ENCODE measurements at places on chromosomes 6 and 20. TPM values are rescaled to one million over a fixed set of nuclear protein-coding genes. Genes with fewer than 3 reads are reported as not detected.

- DNase-seq = no peak
Observed at GRCh38 chr20:57130160-57130772, 136.2 kb downstream of the BMP7 start.

DNA sequence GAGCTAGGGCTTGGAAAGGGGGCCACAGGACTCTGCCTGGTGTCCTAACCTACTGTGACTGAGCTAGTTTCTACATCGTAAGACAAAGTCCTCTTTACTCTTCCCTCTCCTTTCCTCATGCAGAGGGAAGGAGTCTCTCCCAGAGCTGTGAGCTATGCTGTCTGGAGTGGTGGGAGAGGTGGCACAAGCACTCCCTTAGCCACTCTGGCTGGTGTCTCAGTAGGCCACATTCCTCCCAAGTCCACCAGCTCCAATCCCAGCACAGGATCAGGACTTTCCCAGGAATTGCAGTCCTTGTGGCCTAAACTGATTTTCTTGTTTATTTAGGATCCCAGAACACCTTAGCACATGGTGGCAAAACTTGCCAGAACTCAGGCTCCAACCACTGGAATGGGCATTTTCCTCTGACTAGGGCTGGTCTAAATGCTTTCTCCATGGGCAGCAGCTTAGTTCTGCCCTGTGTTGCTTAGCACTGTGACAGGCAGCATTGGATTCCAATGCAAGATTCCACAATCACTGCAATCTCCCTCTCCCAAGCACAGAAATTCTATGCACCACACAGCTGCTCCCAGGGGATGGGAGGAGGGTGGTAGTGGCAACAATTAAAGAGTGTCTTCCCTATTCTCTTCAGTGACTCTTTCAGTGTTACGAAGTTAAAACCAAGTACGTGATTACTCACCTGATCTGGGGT, 733.3 kb downstream of the HACE1 start:
- no peak for DNase-seq

GRCh38 chr6:41561931-41562911, 16.0 kb downstream of the FOXP4 start:
- DNase-seq = no peak

DNA sequence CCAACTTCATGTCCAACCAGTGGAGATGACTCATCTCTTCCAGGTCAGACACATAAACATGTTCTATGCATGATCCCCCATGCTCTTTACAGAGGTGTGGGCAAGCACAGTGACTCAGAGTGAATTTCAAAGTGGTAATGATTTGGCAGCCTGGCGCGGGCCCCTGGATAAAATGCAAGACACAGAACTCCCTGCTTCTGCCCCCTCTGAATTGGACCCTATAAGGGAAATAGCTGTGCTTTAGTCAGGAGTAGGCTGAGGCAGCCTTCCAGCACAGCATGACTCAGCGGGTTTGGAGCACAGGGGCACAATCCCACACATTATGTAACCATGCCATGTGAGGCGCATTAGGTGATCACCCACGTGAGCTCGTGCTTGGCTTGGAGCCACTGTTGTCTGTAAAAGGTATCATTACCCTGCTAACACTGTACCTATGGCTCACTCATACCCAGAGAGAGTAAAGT, 127.4 kb downstream of the C6orf118 start:
- no peak for DNase-seq

DNA sequence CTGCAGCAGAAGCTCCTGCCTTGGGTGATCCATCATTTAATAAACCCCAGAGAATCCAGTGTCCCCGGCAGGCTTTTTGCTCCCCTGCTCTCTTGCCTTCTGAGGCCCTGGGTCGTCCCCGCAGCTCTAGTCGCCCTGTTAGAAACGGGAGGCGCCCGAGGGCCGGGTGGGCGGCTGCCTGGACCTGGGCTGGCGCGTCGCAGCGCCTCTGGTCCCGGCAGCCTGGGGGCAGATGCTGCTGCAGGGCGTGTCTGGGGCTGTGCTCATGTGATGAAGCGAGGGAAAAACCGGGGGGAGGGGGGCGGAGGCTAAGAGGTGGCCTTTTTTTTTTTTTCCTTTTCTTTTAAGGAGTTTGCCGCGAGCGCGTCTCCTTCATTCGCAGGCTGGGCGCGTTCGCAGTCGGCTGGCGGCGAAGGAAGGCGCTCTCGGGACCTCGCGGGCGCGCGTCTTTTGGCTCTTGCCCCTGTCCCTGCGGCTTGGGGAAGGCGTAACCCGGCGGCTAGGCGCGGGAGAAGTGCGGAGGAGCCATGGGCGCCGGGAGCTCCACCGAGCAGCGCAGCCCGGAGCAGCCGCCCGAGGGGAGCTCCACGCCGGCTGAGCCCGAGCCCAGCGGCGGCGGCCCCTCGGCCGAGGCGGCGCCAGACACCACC, 394 bp downstream of the AKAP12 start:
- DNase-seq = peak; percentile 88

DNA sequence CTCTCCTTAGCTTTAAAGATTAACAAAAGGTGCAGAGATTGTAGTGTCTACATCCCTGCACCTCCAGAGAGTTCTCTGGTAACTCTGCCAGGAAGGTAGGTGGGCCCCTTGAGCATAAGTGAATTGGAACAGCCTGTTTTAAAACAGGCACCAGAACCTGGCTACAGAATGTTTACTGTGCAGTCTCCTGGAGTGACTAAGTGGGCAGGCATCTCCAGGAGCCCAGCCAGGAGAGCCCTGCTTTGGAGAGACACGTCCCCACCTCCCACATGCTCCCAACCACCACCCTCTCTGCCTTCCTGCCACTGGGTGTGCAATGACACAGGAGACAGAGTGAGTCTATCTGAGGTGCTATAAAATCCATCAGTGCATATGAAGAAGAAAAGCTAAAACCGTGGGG, 110.3 kb upstream of the EYA4 start:
- DNase-seq = no peak

DNA sequence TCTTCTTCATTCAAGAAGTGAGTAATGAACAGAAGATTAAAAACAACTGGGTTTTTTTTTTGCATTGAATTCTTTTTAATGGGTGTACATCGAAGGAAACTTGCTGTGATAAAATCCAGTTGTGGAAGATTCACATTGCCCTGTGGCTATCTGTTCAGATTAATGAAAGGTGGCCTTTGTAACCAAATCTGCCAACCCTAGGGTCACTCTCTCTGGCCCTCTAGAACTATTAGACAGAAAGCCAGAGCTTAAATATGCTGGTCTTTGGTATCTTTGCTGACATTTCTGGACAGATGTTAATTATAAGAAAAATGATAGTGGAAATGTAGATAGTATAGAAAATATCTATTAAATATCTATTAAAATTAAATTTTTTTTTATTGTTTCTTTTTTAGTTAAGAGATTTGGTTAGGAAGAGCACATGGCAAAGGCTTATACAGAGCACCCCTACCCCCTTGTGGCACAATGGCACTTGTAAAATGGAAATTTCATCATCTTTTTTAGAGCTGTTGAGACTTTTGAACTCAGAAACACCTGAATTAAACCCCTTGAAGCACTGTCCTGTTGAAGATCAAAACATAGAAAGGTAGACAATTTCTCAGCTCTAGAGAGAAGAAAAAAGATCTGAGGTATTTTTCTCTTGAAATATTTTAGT, 572.5 kb downstream of the PKHD1 start:
- DNase-seq = no peak

DNA sequence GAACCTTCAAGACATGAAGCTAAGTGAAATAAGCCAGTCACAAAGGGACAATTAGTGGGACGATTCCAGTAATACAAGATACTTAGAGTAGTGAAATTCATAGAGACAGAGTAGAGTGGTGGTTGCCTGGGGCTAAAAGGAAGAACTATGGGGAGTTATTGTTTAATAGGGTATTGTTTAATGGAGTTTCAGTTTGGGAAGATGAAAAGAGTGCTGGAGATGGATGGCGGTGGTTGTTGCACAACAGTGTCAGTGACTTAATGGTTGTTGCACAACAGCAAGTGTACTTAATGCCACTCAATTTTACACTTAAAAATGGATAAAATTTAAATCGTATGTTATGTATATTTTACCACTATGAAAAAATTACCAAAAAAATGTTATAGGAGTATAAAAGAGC, 209.7 kb upstream of the TENT5A start:
- no peak for DNase-seq

Gene FOXQ1
- not detected for total RNA-seq

DNA sequence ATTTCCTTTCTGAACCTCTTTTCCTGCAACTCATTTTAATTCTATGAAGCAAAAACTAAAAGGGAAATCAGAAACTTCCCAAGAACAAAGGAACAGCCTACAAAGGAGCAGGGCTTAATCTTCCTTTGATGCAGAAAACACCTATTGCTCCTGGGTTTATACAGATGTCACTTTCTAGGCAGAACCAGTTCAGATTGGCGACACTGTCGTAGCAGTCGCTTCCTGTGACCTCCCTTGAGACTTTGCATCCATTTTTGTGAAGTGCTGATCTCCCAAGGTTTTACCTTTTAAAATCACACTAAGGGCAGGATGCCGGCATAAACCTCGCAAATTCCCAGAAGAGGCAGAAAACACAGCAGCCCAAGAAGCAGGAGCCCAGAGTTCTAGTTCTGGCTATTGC, 40.1 kb downstream of the JAG1 start:
- DNase-seq = no peak

Gene CAGE1
- 0.19 TPM for total RNA-seq

- no peak for DNase-seq
Observed at GRCh38 chr6:147138835-147139234, 65.4 kb upstream of the STXBP5 start.

- peak; percentile 65 for DNase-seq
Observed at GRCh38 chr6:33981421-33981820, 164.5 kb downstream of the GRM4 start.

DNA sequence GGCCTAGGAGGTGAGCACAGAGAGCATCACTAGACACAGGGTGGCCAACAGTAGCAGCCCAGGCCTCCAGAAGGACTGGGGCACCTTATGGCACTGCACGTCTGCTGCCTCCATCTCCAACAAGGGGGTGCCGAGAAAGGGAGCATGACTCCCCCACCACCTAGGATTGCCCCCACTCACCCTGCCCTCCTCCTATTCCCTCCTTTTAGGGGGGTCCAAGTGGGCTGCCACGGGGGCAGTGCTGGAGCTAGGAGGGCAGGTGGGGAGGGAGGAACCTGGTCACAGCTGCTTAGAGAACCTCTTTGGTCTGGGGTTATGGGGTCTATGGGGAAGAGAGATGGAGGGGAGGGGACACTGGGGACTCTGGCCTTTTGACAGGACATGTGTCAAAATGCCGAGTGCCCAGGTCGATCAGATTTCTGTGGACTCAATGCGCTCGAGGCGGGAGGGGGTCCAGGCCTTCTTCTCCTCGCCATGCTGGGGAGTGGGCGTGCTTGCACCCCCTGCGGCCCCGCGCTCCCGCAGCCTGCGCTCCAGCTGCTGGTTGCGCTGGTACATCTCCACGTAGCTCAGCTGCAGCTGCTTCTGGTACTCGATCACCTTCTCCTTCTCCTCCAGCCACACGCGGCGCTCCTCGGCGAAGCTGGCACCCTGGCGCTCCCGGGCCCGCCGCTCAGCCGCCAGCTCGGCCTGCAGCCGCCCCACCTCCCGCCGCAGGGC, 4.5 kb upstream of the FASTKD5 start:
- no peak for DNase-seq
